ENCODE measurements at places on chromosomes 3 and 15. TPM values are rescaled to one million over a fixed set of nuclear protein-coding genes. Genes with fewer than 3 reads are reported as not detected.

- no peak for DNase-seq
Observed at GRCh38 chr3:60025096-60026050, 975.5 kb upstream of the CFAP20DC start.

DNA sequence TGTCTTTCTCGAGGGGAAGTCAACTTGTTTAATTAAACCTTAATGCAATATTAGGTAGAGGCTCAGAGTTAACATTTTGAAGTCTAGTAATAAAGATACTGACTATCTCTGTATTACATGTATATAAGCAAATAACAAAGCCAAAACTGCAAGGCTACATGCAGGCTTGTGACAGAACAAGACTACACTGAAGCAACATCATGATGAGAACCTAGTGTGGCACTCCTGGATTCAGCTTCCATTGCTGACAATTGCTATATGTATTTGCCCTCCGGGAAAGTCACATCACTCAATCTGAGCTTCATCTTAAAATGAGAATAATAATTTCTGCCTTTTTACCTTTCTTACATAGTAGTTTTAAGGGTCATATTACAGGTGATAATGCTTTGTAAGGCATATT is 15.6 kb upstream of the IL1RAP start:
- DNase-seq, result no peak

- no peak for DNase-seq
Observed at GRCh38 chr3:104887619-104888018, 479.1 kb upstream of the ALCAM start.

GRCh38 chr15:72797834-72798233 is 14.3 kb upstream of the ADPGK start:
- no peak for DNase-seq

- DNase-seq, result no peak
Observed at GRCh38 chr3:193702967-193703366, 110.0 kb downstream of the OPA1 start.

The CASR gene
- 0.22 TPM for total RNA-seq

- DNase-seq, result peak; percentile 14
Observed at GRCh38 chr3:32432711-32433530, 41.3 kb downstream of the CMTM7 start.

The LRRC2 gene
- total RNA-seq, result 0.44 TPM

Data from colonic mucosa (tissue), 4 donors.